NAMALWA (cell line): ENCODE measurements at places on chromosomes 13 and 19.

DNA sequence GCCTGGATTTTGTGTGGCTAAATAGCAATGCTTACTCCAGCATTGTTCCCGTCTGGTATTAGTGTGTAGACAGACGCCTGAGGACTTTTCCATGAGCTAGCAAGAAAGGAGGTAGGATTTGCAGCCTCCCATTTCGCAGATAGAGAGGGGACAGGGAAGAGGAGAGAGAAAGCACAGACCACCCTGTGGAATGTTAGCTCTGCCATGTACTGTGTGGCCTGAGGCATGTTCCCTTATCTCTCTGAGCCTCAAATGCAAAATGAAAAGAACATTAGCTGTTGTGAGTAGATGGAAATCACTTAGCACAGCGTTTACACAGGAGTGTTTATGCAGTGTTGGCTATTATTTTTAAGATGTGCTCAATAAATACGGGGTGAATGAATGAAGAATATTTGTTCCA, 45.5 kb downstream of the OLFM4 start:
- DNase-seq: no peak

DNA sequence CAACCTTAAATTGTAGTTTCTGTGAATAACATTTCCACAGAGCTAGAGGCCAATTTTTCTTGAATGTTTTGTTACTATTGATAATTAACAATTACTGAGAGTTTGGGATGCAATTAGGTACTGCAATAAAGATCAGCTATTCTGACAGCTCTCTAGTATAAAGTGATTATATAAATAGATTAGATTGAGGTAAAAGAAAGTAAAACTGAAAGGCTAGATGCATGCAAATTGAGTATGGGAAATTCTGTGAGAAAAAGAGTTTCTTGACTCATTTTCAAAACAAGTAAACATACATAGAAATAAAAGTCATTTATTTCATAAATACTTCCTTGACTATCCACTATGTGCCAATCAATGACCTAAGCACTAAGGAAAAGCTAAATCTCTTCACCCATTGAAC, 1087.5 kb upstream of the ATXN8OS start:
- DNase-seq: no peak

GRCh38 chr19:46294494-46294893, 2.3 kb upstream of the HIF3A start:
- DNase-seq: no peak

DNA sequence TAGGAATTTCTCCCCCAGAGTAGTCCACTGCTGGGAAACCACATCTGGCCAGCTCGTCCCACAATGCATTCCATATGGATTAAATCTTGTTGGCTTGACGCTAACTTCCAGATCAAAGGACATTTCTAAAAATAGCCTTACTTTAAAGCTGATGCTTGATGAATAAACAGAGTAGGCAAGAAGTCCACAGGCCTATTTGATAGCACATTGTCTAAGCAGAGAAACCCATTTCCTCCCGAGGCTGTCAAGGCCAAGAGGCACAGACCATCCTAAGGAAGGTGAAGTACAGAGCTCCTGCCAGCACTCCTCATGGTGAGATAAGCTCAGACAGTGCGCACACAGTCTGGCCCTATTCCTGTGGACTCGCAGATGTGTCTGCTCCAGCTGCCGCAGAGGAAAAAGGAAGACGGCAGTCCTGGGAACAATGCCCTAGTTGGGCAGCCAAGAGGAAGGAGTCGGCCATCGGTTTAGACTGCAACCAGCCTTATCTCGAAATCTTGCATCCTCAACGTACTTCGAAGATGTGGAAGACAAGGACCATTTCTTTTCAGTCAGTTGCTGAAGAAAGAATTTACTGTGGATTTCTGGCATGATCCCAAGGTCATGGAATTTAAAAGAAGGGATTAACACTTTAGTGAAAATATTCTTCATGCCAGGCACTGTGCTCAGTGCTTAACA, 156.8 kb downstream of the RGCC start:
- no peak for DNase-seq

DNA sequence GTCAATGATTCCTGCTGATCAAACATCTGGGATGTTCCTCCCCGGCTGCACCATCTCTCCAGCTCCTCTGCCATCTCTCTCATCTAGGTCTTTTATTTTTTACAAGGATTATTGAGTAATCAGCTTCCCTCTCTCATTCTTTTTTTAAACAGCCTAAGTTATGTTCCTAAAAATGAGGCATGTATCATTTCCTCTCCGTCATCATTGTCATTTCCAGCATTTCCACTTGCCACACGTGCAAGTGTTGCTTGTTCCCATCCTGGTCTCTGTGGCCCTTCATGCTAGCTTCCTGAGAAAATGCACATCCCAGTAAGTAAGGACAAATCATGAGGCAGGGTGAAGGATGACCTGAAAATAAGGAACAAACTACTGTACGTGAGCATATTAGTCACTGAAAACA, 102.7 kb upstream of the POSTN start:
- no peak for DNase-seq

DNA sequence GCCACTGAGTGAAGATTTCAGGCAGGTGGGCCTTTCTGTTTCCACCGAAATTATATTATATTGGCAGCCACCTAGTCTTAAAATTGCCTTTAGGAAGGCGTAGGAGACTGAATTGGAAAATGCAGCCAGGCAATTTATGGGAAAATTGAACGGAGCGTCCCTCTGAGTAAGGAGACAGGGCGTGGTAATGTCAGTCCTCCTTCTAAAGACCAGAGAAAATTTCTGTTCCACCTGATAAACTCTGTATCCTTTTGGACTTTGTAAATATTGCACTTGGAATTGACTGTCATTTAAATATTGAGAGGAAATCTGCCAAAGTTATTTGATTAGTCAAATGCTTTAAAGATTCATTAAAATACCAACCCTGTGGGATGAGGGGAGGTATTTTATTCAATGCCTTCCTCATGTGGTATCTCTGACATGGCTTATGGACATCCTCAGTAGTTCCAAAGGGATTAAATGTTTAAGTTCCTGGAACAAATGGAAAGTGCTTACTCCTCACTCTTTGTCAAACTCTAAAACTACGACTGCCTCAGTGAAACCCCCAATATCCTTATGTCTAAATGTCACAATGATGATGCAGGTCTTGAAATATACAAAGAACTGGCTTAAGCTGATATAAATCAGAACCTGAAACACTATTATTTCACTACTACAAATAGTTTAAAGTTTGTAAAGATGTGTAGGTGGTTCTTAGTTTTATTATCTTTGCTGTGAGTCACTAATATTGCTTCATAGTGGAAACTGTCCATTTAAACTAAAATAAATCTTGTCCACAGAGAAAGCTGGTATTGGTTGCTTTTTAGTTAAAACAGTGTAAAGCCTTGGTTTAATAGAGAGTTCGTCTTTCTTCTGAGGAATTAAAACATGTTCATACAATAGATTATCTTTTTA, 203.2 kb downstream of the FGF14 start:
- no peak for DNase-seq
